Adrenal gland (tissue), 19 donors: ENCODE measurements at places on chromosomes 6 and 20.

DNA sequence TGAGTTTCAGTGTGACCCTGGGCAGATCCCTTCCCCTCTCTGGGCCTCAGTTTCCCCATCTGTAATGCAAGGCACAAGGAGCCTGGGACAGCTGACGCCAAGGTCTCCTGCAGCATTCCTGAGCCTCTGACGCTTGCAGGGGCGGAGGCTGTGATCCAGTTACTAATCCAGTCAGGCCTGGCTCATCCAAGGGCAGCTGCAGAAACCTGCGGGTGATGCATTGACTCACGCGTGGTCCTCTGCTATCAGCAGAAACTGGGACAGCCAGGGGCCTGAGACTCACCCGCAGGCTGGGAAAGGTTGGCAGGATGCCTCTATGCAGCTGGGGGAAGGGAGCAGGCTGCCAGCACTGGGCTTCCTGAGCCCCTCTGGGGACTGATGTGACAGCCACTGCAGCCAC is 65.0 kb upstream of the SIRPA start:
- peak; percentile 99 for DNase-seq

GRCh38 chr6:50123688-50124087 is 74.0 kb upstream of the DEFB112 start:
- DNase-seq: no peak

DNA sequence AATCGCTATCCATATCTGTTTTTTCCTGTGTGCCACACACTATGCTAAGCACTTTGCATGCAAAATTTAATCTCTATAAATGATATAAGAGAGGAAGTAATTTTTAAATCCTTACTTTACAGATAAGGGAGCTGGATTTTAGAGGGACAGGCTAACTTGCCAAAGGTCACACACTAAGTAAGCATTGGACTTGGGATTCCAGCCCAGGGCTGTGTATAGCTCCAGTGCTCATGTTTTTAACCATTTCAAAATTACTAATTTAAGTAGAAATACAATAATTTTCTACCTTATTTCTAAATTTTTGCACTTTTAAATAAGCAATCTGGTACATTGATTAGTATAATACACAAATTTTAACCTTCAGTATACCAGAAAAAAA is 144.6 kb downstream of the UST start:
- no peak for DNase-seq

GRCh38 chr6:136738692-136739057 is 53.6 kb downstream of the MAP3K5 start:
- no peak for DNase-seq

DNA sequence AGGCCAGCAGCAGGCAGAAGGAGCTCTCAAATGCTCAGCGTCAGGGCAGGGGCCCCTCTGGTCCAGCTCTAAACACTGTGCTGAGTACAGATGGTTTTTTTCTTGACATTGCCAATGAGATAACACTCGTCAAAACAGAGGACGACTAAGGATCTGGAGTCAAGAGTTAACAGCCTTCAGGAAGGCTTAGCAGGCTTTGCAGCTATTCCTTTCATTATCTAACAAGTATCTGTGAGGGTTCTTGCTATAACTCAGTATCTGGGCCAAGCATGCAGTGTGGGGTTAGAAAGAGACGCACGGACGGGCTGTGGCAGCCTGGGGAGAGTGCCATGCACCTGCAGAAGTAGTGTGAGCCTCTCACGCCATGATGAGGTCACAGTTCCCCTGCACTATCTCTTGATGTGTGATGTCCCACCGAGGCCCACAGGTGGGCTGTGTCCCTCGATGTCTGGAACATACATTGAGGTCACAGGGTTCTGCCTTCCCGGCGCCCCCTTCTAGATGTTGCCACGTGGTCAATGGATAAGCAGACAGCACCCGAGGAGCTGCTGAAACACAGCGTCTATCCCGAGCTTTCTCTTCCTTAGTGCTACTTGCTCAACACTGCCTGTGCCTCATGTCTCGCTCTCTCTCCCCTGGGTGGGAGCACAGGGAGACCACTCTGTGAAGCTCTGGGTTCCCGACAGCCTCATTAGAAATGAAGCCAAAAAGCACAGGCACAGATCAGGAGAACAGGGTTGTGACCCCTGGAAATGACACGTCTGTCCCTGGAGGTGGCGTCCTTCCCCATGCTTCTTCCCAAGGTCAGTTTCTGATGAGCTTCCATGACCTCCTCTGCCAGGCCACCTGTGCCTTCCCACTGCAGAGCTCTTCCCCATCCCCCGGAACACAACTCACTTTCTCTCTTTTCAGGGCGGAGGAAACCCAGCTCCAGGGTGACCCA is 85.5 kb upstream of the RPS6KA2 start:
- DNase-seq: no peak

DNA sequence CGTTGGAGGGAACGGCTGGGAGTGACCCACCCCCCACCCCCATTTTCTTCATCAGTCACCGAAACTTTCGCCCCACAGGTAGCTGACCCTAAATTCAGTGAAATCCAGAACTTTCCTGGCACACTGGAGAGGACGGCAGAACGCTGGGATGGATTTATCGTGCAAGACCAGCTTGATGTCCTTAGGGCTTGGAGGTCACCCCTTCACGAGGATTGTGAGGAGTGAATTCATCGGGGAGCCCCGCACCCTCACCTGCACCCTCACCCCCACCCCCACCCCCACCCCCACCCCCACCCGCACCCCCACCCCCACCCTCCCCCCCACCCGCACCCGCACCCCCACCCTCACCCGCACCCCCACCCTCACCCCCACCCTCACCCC is 13.3 kb upstream of the TCFL5 start:
- no peak for DNase-seq

- DNase-seq: peak; percentile 58
Measured at GRCh38 chr6:14550822-14551221, 433.2 kb downstream of the CD83 start.

GRCh38 chr6:134177236-134177635 is 124.8 kb upstream of the SLC2A12 start:
- DNase-seq: no peak

- no peak for DNase-seq
Measured at GRCh38 chr6:111503660-111504059, 20.6 kb upstream of the REV3L start.

DNA sequence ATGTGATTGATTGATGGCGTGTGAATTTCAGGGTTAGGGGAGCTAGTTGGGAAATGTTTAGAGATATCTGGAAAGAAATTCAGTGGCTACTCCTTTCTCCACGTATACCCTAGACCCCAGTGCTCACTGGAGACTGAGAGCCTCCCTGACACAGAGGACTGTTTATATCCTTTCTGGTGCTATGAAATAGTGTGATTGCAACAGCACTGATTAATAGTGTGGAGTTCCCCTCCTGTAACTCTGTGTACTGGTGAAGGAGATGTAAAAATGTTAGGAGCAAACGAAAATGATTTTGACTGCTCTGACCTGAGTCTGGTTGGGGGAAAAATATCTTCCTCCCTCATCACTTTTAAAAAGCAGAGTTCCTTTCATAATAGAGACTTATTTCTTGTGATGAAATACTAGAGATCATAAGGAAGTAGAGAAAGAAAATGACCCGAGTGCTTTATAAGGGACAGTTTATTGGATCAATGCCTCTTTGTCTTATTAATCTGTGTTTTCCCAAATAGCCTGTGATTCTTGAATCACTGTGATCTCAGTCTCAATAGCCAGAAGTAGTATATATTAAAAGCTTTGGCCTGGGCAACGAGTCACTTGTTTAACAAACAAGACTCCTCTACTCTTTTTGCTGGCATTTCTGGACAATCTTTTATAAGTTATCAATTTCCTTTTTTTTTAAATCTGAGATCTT is 92.3 kb downstream of the RNF182 start:
- DNase-seq: no peak

GRCh38 chr6:24683297-24684296 is 16.7 kb downstream of the ACOT13 start:
- no peak for DNase-seq

- no peak for DNase-seq
Measured at GRCh38 chr6:146200176-146200575, 171.3 kb downstream of the GRM1 start.

GRCh38 chr6:88780714-88781389 is 182.6 kb downstream of the RNGTT start:
- DNase-seq: peak; percentile 56

DNA sequence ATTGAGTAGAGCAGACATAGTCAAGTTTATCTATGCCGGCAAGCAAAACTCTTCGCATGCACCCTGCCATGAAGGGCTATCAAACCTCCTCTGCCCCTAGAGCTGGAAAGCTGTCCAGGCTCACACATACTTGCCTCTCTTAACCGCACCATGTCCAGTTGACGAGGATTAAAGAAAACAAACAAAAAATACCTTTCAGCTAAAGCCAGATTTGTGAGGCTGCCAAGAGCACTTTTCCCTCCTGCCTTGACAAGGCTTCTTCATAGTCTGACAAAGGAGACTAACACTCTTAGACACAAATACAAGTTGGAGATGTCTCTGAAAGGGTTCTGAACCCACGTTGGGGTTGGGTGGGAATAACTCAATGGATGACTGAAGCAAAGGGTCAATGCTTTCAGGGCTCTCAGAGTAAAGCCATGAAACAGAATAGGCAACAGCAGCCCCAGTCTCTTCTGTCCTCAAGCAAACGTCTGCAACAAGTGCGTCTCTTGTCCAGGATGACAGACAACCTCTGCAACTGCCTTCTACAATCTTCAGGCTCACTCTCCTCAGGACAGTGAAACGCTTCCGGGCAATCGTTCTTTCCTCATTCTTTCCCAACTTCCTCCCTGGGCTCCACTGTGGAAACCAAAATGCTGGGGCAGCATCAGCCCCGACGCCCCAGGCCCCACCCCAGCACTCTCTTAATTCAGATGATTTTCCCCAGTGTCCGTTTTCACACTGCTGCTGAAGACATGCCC is 57.8 kb downstream of the AGPAT4 start:
- DNase-seq: no peak

DNA sequence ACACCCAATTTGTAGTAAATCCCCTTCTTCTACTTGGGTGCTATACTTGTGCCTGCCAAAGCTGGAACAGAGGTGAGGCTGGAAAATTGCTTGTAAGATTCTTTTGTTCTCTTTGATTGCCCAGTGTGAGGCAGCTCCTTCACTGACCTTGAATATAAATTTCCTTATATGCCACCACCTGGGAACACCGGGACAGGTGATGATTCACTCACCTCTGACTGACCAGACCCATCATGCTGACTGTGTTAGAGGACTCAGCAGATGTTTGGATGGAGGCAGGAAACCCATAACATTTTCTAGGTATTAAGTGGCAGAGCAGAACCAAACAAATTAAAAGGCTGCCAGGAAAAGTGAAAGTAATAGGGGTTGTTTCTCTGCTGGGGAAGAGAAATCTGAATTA is 120.9 kb downstream of the GRM1 start:
- DNase-seq: no peak

DNA sequence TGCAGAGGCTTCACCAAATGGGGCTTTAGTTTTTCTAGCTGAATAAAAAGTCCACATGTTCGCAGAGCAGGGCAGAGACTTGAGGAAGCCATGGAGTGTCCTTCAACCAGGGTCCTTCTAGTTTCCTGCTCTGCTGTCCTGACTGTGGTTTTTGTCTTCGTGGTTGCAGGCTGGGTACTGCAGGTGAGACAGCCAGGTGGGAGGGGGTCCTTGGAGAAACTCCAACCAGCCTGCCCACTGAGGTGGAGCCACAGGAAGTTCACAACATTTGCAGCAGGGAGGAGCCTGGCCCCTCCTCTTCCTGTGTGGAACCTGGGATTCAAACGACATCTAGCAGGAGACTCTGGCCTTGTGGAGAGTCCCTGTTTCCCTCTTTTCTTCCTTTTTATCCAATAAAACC is 68.8 kb upstream of the MYLIP start:
- no peak for DNase-seq

DNA sequence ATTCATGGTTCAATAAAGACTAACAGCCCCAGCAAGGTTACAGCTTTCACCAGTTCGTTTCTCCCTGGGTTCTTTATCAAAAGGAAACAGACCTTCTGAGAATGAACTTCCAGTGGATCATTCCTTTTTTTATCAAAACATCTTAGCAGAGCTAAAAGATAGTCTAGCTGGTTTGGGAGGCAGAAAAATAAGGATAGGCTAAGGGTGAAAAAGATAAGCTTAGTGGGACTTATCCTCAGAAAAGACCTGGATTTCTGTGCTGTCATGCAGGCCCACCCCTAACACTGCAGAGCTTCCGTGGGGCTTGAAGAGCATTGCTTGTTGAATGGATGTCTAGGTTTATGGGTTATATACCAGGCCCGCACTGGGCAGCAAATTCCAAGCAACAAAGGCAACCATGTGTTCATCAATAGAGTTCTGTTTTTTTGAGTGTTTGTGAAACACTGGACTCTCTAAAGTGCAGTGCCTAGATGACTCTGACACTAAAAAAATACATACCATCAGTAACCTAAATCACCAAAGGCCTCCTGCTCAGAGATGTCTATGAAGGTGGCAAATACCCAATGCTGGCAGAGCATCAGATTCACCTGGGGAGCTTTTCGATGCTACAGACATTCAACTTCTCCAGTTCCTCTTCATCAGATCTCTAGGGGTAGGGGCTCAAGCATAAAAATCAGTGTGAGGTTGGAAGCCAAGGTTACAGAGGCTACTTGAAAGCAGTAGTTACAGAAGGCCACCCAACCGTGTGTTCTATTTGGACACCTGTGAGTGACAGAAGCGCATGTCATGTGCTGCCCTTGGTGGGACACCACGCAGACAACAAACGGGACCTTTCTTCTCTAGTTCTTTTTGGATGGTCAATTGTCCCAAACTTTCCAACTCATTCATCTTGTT is 53.0 kb downstream of the TNFAIP3 start:
- DNase-seq: no peak
